HAP-1 (cell line): ENCODE measurements at places on chromosomes 6 and 20.

DNA sequence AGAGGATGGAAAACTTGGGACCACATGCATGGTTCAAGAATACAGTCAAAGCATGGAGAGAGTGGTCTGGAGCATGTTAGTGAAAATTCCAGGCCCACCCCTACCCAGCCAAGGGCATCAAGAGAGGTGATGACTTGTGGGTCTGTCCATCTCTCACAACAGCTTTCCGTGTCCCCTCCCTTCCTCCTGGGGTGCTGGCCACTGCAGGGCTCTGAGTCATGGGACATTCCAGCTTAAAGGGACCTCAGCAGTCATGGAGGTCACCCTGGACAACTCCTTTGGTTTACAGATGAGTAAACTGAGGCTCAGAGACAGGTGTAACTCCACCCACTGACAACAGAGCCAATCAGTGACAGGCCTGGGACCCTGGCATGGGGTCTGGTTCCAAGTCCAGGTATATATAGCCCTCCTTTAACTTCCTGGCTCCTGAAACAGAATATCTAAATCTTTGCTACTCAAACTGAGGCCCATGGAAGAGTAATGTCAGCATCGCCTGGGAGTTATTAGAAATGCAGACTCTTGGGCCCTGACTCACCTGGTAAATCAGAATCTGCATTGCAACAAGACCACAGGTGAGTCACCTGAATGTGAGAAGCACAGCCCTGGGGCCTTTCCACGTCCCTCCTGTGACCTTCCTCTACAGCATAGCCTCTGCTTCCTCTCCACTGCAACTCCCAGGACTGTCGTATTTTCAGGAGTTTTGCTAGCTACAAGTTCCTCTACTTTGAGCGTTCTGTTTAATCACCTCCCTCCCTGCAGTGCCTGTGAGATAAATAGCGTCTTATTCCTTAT, 170.2 kb downstream of the ZDHHC14 start:
- no peak for DNase-seq

DNA sequence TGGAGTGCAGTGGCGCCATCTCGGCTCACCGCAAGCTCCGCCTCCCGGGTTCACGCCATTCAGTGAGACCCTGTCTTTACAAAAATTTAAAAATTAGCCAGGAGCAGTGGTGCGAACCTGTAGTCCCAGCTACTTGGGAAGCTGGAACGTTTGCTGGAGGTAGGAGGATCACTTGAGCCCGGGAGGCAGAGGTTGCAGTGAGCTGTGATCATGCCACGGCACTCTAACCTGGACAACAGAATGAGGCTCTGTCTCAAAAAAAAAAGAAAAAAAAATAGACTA, 5.7 kb upstream of the PARD6B start:
- DNase-seq = no peak

DNA sequence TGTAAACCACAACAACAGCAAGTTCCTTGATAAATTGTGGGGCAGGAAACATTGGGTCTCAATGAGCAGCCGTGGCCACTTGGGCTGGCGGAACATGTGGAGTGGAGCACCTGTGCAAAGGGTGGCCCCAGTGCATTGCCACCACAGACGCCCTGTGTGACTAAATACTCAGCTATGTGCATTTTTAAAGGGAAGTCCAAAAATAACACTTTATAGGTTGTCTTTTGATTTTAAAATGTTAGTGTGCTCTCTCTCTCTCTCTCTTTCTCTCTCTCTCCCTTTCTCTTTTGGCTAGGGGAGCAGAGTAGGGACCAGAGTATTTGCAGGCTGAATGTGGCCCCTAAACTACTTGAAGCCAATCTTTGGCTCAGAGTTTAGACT, 236.3 kb downstream of the BCAS1 start:
- no peak for DNase-seq

DNA sequence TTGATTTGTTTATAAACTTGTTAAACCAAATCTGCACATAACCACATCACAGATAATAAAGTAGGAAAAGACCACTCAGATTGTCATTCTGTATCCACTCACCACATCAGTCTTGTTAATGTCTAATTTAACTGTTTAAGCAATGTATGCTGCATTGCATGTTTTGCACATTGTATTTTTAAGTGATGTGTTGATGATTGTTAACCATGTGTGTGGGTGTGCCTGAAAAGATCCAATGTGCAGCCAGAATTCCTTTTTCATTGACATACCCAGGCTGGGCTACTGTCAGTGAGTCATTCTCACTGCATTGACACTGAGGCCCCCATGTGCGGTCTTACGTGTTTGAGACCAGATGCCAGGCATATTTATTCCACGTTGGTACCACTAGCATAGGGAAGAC, 167.3 kb downstream of the TRMT11 start:
- DNase-seq = no peak

GRCh38 chr6:54877713-54878317, 31.2 kb downstream of the FAM83B start:
- no peak for DNase-seq

GRCh38 chr6:73030257-73030656, 195.0 kb downstream of the KHDC1L start:
- DNase-seq = no peak

DNA sequence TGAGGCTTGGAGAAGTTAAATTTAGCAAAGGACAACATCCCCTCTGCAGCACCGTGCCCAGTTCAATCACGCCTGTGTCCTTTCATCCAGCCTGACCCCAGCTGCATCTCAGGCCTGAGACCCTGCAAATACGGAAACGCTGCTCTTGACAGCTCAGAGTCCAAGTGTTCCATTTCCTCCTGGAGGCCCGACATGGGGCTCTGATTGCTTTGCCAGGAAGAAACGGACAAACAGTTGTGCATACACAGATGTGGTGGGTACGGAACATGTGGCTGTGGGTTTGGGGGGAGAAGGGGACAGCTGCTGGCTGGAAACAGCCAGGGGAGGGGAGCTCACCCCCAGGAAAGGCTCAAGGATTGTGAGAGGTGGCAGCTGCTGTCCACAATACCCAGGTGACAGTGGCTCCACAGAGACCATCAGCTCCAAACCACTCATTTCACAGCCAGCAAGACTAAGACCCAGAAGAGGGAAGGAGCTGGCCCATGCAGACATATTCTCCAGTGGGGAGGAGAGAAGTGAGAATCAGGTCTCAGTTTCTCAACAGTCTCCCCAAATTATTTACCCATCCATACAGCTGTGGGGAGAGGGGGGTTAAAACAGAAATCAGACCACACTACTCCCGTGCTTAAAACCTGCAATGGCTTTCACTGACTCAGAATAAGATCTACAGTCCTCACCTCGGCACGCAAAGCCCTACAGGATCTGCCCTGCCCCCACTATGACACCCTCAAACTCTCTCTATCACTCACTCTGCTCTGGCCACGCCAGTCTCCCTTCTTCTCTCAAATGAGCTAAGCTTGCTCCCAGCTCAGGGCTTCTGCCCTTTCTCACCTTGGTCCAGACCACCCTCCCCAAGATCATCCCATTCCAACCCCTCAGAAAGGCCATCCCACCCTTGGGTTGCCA, 89.1 kb downstream of the PREX1 start:
- no peak for DNase-seq

DNA sequence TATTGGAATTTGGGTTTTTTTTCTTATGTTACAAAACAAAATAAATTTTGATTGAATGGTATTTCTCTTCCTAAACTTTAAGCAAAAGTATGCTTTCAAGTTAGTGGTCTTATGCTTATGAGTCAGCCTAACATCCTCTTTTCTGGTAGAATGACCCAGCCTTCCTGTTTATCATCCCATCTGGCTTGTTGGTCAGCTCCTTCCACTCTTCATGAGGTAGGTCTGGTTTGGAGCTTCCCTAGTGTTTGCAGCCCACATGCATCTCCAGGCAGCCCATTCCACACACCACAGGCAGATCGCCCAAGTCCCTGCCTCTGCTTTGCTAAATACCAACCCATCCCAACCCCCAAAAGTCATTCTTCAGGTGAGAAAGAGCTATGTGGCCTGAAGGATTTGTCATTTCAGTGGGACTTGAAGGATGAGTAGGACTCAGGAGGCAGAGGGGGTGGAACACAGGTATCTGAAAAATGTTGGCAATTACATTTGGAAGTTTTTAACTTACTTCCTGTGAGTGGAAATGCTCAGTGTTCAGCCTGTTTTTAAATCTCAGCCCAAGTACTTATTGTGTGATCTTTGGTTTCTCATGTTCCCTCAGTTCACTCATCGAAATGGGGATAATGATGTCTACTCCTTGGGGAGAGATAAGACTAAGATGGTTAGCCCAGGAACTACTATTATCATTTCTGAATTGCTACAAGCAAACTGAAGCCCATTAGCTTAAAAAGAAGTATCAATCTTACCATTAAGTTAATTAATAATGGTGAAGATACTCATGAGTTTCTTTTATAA, 294.0 kb downstream of the ADGB start:
- no peak for DNase-seq
